CD4-positive, alpha-beta T cell treated with Interleukin-4 for 4 hours (primary cell): ENCODE measurements at places on chromosomes 7 and 10.

GRCh38 chr10:66927251-66927935 lies 1.6 kb downstream of the LRRTM3 start:
- no peak for DNase-seq

DNA sequence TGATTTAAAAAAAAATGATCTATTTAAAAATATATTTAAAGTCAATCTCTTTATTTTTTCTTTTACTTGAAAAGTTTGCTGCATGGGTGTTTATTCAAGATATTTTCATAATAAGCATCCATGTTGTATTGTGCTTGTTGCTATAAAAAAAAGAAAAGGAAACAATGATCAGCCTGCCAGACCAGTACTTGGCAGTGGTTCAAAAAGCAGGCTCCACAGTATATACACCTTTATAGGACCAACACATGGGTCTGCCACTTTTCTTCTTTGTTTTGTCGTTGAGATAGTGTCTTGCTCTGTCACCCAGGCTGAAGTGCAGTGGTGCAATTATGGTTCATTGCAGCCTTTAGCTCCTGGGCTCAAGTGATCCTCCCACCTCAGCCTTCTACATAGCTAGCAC lies 228.0 kb downstream of the TWIST1 start:
- no peak for DNase-seq

DNA sequence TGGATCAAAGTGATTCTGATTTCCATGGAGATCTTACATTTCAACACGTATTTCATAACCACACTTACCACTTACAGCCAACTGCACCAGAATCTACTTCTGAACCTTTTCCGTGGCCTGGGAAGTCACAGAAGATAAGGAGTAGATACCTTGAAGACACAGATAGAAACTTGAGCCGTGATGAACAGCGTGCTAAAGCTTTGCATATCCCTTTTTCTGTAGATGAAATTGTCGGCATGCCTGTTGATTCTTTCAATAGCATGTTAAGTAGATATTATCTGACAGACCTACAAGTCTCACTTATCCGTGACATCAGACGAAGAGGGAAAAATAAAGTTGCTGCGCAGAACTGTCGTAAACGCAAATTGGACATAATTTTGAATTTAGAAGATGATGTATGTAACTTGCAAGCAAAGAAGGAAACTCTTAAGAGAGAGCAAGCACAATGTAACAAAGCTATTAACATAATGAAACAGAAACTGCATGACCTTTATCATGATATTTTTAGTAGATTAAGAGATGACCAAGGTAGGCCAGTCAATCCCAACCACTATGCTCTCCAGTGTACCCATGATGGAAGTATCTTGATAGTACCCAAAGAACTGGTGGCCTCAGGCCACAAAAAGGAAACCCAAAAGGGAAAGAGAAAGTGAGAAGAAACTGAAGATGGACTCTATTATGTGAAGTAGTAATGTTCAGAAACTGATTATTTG lies 15.3 kb downstream of the HNRNPA2B1 start:
- peak; percentile 36 for DNase-seq

- DNase-seq, result no peak
Measured at GRCh38 chr10:72687035-72687434, 4.9 kb upstream of the MCU start.

DNA sequence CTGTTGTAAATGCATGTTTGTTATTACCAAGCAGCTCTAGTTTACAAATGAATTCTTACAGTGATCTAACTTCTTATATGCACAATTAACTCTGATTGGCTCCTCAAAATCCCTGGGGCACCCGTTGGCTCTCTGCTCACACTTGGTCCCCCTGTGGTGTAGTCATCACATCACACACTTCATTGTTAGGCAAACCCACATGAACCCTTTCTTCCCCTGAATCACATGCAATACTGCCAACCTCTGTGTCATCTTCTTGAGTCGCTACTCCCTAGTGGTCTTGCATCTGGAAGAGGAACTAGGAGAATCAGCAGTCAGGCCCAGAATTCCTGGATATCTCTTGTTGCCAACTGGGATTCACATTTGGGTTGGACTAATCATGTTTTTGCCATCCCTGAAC lies 73.1 kb downstream of the CD36 start:
- DNase-seq, result no peak

DNA sequence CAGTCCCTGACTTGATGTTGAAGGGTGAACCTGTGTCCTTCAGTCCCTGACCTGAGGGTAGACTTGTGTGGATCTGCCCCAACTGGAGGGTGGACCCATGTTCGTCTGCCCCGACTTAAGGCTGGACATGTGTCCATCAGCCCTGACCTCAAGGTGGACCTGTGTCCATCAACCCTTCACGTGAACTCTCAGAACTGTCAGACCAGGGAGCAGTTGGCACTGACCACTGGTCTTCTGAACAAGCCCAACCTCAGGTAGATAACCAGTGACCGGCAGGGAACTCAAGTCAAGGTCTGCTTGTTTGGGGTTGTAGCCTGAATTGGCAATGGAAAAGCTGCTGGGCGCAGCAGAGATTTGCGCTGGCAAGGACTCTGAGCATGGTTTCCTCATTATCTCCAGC lies 96.5 kb downstream of the ADCY1 start:
- no peak for DNase-seq

DNA sequence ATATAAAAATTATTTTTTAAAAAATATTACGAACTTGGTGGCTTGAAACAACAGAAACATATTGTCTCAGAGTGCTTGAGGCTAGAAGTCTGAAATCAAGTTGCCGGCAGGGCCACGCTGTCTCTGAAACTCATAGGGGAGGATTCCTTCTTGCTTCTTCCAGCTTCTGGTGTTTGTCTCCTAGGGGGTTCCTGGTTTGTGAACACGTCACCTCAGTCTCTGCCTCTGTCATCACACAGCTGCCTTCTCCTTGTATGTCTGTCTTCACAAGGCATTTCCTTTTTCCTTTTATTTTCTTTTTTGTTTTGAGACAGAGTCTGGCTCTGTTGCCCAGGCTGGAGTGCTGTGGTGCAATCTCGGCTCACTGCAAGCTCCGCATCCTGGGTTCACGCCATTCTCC lies 12.7 kb upstream of the SNX8 start:
- no peak for DNase-seq

GRCh38 chr10:4199196-4199595 lies 414.2 kb upstream of the KLF6 start:
- no peak for DNase-seq

DNA sequence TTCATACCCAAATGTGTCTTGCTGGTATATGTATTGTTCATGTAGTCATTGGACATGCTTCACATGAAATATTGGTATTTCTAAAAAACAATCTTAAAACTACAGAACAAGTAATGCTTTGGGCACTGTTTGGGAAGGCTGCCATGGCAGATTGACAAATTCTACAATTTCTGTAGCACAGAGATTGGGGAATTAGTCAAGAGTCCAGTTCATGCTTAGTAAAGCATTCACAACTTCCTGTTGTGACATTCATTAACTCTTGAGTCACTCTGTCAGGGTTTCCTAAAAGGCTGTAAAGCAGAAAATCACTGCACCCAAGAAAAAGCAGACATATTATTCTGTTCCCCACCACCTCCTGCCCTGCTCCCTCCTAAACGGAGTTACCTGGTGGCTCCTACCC lies 398.9 kb downstream of the PHTF2 start:
- no peak for DNase-seq

DNA sequence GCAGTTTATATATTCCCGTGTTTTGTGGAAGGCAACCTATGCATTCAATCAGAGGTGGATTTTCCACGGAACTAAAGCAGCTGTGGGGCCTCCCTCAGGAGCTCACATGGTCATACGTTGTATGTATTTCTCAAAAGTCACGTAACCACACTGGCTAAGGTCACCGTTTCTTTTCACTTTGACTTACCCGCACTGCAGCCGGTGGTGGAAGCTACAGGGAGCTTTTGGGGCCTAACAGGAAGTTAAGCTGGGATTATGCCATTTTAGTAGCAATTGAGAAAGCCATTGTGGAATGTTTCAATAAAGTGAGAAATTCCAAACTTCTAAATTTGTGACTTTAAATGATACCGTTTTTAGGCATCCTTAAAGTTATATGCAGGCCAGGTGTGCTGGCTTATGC lies 111.2 kb upstream of the KLF6 start:
- no peak for DNase-seq

DNA sequence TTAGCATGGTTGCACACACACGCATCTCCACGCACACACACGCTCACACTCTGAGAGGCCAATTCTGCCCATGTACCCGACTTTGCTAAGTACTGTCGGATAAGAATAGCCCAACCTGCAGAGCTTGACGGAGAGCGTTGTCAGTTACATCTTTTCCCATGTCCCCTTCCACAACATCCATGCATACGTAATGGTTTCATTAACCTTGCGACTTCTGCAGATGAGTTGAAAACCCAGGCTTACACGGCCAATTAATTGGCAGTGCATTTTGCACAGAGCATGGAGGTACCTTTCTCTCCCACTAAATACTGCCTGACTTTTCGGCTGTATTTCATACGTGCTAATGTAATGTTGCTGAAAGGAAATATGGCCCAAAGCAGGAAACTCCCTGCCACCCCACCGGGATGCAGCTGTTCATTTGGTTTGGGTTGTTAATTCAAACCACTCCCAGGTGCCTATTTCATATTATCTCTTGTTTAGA lies 291.2 kb upstream of the HABP2 start:
- DNase-seq, result no peak

DNA sequence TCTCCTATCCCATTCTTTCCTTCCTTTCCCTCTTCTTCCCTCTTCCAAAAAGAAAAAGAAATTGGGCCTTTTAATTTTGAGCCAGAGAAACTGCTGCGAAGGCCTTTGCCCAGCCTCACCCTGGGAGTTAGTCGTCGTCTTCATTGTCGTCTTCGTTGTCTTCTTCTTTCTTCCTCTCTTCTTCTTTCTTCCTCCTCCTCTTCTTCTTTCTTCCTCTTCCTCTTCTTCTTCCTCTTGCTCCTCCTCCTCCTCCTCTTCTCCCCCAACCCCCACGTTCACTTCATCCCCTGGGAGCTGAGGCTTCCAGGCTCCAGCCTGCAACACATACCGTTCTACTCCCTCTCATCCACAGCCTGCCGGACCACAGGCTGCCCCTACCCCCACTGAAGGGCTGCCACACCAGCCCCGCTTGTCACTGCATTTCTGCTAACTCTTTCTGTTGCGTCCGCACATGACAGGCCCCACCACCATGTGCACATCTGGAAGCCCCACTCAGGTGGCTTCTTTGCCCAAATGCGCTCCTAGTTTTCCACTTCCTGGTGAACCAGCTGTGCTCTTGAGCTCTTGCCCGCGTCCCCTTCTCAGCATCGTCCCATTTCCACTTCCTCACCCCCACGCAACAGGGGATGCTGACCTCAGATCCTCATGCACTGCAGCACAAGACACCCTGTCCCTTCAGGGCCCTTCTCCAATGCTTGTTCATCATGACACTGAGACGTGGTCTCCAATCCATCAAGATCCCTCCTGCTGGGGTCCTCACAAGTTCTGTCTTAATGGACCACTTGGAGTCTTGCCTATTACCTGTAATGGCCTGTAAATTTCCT lies 94.9 kb upstream of the SH2B2 start:
- DNase-seq, result no peak

DNA sequence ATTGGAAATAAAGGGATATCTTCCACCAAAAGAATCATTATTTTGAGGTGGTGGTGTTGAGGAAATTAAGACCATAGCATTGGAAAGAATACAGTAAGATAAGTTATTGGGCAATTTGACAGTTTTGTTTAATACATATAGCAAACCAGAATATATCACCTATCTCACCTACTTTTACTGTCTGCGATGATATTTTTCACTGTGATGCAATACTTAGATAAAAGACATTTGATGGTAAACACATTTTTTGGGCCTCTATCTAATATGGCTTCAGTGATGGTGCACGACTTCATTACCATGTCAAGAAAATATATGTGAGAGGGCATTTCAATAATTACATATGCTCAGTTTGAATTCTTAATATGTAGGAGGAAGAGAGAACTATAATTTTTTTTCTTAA lies 93.7 kb upstream of the MAGI2 start:
- no peak for DNase-seq

- no peak for DNase-seq
Measured at GRCh38 chr10:46541017-46541661, 15.3 kb downstream of the GPRIN2 start.

GRCh38 chr7:47295606-47296005 lies 286.3 kb downstream of the TNS3 start:
- no peak for DNase-seq

GRCh38 chr7:100485471-100485876 lies 1.7 kb downstream of the NYAP1 start:
- no peak for DNase-seq

DNA sequence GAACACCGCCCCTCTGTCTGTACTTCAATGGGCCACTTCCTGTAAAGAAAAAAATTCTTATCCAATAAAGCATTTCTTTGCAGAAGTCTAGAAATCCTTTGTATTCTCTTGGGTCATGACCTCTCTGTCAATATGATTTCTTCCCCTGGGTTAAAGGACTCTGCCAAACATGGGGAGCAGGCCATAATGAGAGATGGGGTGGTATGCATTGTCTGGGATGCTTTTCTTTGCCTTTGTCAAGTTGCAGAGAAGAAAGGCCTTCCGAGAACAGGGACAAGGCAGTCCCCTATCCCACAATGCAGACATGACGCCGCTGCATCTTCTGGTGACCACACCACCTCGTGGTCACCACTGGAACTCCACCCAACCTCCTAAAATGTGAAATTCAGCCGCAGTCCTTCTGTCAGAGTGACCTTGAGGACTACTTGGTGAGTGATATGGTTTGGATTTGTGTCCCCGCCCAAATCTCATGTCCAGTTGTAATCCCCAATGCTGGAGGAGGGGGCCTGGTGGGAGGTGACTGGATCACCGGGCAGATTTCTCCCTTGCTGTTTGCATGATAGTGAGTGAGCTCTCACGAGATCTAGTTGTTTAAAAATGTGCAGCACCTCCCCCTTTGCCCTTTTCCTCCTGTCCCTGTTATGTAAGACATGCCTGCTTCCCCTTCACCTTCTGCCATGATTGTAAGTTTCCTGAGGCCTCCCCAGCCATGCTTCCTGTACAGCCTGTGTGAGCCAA lies 15.2 kb upstream of the FRMPD2 start:
- peak; percentile 34 for DNase-seq
